ENCODE measurements at places on chromosomes 4 and X.

- DNase-seq: no peak
These were observed 4.3 kb downstream of the QRFPR start for GRCh38 chr4:121376556-121376955.

DNA sequence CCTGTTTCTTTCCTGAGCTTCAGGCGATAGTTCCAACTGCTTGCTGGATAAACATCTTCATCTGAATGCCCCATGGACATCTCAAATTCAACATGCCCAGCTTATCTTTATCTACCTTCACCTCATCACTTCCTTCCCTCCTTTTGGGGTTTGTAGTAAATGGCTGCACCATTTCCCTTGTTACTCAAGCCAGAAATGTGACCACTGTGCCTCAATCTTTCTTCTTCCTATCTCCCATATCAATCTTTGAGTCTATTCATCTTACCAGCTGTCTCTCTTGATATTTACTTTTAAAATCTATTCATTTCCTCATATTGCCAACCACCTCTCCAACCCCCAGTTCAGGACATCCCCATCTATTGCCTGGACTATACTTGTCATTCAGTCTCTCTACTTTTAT, 155.4 kb downstream of the PPA2 start:
- DNase-seq: no peak

DNA sequence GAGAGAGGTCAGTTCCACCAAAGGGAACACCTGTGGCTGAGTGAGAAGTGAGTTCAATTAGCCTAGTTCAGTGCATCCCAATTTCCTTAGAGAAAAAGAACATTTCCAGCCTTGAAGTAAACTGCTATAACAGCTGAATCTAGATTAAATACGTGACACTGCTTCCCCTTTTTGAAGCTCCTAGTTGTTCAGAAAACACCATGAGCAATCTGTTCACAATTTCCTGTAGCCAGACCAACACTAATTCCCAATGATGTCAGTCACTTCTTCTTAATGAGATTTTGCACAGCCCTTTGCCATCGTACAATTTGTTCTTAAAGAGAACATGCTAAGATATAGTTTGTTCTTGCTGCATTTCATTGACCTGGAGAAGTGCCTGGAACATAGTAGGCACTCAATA, 144.6 kb upstream of the EDNRA start:
- DNase-seq: no peak

- no peak for DNase-seq
These were observed 1.2 kb upstream of the CDK16 start for GRCh38 chrX:47217121-47217851.

DNA sequence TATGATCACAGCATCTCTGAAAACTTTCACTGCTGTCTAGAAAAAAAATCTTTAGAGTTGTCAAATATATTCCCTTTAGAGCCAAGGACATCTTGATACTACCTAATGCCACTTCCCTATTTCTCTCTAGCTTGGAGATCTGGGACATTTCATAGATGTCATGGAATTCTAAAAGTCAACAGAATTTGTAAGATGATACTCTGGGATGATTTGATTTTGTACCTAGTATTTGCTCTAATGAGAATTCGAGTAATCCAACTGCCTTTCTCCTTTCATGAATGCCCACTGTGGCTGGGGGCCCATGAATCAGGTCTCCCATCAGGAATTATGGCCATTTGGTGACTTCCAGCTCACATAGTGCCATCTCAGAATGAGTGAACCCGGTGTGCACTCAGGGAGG, 73.2 kb downstream of the NHS start:
- DNase-seq: no peak
